ENCODE measurements at places on chromosomes 16 and 17. TPM values are rescaled to one million over a fixed set of nuclear protein-coding genes. Genes with fewer than 3 reads are reported as not detected.
A peak's percentile ranks its signal among the peaks of the same experiment; 100 is the strongest.

ATAD5 gene
- 9.4 TPM for total RNA-seq

GRCh38 chr16:55572439-55572838 is 6.0 kb downstream of the CAPNS2 start:
- no peak overlapping the region for H3K27ac ChIP-seq
- no peaks in the 10 kb centered on the region for H3K27me3 ChIP-seq
- DNase-seq: no peak
- H3K4me3 ChIP-seq: no peak overlapping the region

VMO1 gene
- total RNA-seq: not detected

DNA sequence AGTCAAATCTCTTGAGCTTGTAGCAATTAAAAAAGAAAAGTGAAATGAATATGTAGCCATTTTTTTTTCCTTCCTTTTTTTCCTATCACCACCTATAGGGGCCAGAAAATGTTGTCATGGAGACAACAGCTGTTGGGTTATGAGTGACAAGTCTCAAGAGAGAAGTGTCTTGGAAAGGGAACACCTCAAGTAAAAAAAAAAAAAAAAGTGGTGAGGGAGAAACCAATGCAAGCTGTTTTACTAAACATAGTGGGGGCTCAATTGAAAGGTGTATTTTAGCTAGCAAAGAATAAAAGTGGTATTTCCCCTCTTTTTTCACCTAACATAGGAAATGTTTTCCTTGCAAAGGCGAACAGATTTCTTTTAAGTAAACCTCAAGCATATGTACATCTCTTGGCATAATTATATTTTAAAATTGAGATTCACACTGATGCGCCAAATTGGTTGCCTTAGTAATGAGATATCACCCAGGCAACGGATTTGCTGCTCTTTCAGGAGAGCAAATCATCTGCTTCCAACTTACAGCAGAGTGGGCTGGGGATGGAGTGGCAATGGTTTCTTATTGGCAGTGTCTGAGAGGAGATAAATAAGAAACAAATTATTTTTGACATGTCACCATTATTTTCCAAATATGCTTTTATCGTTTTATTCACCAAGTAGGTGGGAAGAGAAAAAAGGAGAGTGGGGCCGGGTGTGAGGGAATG is 183.6 kb downstream of the MYO1D start:
- H3K4me3 ChIP-seq: no peak overlapping the region
- no peaks in the 10 kb centered on the region for H3K27me3 ChIP-seq
- H3K36me3 ChIP-seq: no peaks in the 10 kb centered on the region
- DNase-seq: no peak
- no peak overlapping the region for H3K27ac ChIP-seq

- no peak for DNase-seq
- H3K27me3 ChIP-seq: no peaks in the 10 kb centered on the region
- no peaks in the 10 kb centered on the region for H3K36me3 ChIP-seq
- H3K4me3 ChIP-seq: no peak overlapping the region
- H3K27ac ChIP-seq: no peak overlapping the region
- H3K4me1 ChIP-seq: peaks cover under 1% of the 10 kb centered on the region
These were observed 6.5 kb downstream of the ADCY7 start for GRCh38 chr16:50272687-50273381.

OR4D2 gene
- not detected for total RNA-seq

TSEN54 gene
- 16.7 TPM for total RNA-seq

CD300E gene
- total RNA-seq: not detected

DNA sequence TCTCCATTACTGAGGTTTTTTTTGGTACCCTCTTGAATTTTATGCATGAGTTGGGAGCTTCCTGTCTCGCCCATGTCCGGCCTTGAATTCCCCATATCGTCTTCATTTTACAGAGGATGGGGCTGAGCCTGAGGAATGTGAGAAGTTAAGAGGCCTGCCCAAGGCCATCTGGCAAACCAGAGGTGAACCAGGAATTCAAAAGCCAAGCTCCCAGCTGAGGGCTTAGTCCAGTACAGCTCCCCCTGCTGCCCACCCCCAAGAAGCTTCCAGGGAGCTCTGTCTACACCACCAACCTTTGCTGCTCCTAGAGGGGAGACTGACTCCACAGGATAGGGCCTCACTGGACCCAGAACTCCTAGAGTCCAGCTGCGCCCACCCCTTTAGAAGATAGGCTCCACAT is 20.7 kb upstream of the C16orf78 start:
- no peak overlapping the region for H3K4me3 ChIP-seq
- no peak overlapping the region for H3K27ac ChIP-seq
- H3K36me3 ChIP-seq: no peaks in the 10 kb centered on the region
- H3K4me1 ChIP-seq: no peaks in the 10 kb centered on the region
- no peak for DNase-seq

DNA sequence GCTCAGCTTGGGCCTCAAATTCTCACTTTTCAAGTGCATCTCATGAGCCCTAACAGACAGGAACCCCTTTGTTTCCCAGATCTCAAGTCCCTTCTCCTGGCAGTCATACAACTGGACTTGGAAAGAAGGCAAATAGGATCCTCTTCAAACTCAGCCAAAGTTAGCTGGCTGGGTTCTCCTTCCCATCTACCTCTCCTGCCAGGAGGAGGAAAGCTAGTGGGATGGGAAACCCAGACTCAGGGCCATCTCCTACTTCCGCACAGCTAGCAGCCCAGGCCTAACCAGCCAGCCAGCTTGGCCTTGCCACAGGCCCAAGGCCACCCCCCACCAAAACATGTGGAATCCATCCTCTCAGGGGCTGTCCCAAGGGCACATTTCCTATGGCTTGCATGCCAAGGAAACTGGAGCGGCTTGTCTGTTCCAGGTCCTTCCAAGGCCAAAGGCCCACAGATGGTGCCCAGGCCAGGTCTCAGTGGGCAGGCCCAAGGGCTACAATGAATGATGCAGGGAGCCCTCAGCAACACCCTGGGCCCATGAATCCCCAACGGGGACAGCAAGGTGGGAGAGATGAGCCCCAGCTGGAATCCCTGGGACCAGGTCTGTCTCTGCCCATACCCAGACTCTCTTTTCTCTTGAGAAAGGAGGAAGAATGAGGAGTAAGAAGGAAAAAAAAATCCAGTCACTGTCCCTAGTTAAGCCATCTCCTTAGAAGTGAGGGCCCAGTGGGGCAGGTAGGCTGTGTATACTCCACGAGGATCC is 1.7 kb downstream of the SMARCD2 start:
- DNase-seq: no peak
- H3K27me3 ChIP-seq: no peaks in the 10 kb centered on the region
- peaks cover 24% of the 10 kb centered on the region for H3K4me1 ChIP-seq
- H3K27ac ChIP-seq: no peak overlapping the region
- H3K36me3 ChIP-seq: no peaks in the 10 kb centered on the region

DNA sequence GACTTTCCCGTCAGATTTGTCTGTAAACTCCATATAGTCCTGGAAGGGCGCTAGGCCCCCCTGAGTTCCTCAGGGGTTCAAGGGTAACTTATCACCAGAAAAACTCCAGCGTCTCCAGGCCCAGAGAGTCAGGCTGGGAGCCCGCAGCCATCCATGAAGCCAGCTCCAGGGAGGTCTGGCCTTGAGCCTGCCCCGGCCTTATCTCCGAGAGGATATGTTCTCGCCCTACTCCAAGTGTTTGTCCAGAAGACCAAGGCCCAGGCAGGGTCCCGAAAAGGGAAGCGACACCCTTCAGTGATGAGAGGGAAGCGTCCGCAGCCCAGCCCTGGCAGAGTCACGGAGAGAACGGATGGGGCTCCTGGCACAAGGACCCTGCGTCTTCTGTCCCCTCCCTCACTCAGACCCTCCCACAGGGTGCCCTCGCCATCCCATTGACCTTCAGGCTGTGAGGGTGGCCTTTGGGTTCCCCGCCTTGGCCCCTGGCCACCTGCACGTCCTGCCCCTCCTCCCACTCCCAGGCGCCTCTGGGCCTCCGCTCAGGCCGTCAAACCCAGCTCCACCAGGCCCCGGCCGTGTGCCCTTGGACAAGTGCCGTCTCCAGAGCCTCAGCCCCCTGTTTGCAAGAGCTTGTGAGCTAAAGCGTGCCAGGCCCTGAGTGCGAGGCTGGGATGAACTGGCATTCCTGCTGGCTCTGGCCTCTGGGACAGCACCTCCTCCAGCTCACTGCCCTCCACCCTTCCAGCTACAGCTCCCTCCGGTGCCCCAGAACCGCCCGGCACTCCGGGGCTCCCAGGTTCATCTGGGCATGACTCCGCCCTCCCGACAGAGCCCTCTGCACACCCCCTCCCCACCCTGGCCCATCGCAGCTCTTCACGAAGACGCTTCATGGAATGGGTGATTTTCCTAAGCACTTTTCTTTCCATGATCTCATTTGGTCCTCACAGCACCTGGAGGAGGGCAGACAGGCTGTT is 83.4 kb downstream of the ZDHHC7 start:
- no peaks in the 10 kb centered on the region for H3K4me1 ChIP-seq
- no peaks in the 10 kb centered on the region for H3K36me3 ChIP-seq
- H3K27me3 ChIP-seq: no peaks in the 10 kb centered on the region
- no peak overlapping the region for H3K4me3 ChIP-seq
- no peak for DNase-seq

- no peaks in the 10 kb centered on the region for H3K27me3 ChIP-seq
- H3K27ac ChIP-seq: no peak overlapping the region
- H3K36me3 ChIP-seq: no peaks in the 10 kb centered on the region
- no peak for DNase-seq
These were observed 70.0 kb upstream of the HS3ST3A1 start for GRCh38 chr17:13671771-13672170.

- H3K4me3 ChIP-seq: no peak overlapping the region
- peaks cover 5% of the 10 kb centered on the region for H3K4me1 ChIP-seq
- peaks cover 8% of the 10 kb centered on the region for H3K27me3 ChIP-seq
- DNase-seq: peak; percentile 31
These were observed 47.7 kb downstream of the BEAN1 start for GRCh38 chr16:66474750-66475199.

DNA sequence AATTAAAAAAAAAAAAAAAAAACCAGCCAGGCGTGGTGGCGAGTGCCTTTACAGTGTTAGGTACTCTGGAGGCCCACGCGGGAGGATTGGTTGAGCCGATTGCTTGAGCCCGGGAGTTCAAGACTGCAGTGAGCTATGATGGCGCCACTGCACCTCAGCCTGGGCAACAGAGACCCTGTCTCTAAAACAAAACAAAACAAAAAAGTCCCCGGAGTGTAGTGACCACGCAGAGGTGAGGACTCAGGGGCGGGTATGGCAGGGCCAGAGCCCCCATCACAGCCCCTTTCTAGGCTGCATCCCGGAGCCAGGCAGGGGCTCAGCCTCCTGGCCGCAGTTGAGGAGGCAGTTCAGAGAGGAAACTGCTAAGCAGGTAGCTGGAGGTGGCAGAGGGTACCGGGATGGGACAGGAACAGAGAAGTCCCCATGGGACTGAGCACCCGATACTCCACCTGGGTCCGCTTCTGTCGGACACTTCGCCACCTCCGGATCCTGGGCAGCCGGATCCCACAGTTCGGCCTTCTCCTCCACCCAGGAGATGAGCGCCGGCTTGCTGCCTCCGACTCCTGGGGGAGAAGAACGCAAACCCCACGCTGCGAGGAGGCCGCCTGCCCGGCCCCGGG is 800 bp downstream of the ZNF747 start:
- H3K4me3 ChIP-seq: peak overlapping the region; percentile 67
- H3K27me3 ChIP-seq: no peaks in the 10 kb centered on the region
- peaks cover 2% of the 10 kb centered on the region for H3K36me3 ChIP-seq
- H3K27ac ChIP-seq: peak overlapping the region; percentile 76
- H3K4me1 ChIP-seq: peaks cover 14% of the 10 kb centered on the region

DNA sequence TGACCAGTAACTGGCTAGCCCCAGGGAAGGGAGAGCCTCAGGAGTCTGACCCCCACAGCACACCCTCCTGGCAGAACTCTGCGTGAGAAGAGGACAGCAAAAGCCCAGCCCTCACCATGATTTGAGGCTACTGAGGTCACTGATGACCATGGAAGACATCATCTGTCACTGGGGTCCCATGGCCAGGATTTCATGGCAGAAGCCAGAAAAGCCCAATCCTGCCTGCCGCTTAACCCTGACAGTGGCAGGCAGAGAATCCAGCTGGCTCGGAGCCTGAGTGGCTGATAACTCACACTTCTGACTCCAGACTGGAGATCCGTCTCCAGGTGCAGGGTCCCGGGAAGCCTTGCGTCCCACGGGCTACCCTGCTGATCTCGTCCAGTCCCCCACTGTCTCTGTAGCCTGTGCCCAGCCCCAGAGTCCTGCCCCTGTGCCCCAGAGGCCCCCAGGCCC is 17.5 kb downstream of the GRIN2C start:
- DNase-seq: no peak
- H3K36me3 ChIP-seq: no peaks in the 10 kb centered on the region
- no peak overlapping the region for H3K4me3 ChIP-seq
- H3K4me1 ChIP-seq: no peaks in the 10 kb centered on the region

DNA sequence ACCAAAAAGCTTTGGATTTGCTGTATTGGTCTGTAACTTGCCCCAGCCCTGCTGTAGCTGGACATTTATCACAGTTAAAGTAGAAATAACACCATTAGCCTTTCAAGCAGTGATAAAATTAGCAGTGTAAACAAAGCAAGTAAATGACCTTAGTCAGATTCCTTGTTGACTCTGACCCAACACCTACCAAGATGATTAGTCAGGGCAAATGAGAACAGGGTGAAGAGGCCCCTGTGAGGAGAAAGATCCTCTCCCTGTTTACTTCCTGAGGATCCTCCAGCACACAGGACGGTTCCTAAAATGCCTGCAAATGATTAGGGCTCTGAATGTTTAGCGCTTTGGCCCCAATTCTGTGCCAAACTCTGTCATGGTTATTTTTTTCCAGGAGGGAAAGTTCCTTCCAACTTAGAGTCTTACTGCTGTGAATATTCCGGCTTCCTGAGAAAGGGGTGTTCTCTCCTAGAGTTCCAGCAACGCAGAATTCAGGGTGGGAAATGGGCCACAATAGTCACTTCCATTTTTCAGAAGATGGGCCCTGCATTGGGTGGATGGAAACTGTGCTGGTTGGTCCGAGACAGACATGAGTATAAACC is 259.0 kb upstream of the MYOCD start:
- no peak for DNase-seq
- no peak overlapping the region for H3K27ac ChIP-seq
- no peaks in the 10 kb centered on the region for H3K27me3 ChIP-seq
- no peaks in the 10 kb centered on the region for H3K36me3 ChIP-seq
- H3K4me1 ChIP-seq: no peaks in the 10 kb centered on the region

DNA sequence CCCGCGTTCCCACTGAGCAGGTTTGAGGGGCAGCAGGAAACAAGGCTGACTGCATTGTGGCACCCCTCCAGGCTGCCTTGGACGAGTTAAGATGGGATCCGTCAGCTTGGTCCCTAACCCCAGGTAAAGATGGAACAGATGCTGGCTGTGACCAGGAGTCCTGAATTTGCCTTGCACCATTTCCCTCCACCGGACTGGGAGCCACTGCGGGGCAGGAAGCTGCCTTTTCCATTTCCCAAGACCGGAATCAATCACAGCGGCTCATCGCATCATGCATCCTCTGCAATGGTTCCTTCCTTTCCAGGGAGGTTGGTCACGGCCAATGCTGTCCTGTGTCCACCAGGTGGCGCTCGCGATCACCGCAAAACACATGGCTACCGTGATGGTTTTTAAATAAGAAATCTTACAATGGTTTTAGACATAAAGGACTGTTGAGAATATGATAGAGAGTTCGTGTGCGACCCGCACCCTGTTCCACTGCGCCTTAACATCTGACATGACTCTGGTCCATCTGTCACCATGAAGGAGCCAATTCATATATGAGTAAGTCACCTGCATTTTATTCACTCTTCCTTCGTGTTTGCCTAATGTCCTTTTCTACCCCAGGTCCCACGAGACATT is 6.8 kb upstream of the MEAK7 start:
- H3K27me3 ChIP-seq: no peaks in the 10 kb centered on the region
- H3K27ac ChIP-seq: no peak overlapping the region
- DNase-seq: peak; percentile 87
- peaks cover 3% of the 10 kb centered on the region for H3K4me1 ChIP-seq
- no peak overlapping the region for H3K4me3 ChIP-seq

GRCh38 chr16:86877835-86878234 is 299.5 kb downstream of the FOXL1 start:
- no peak overlapping the region for H3K27ac ChIP-seq
- H3K36me3 ChIP-seq: no peaks in the 10 kb centered on the region
- no peak overlapping the region for H3K4me3 ChIP-seq

LYZL6 gene
- total RNA-seq: not detected
